ENCODE measurements at places on chromosomes 7 and 10.

DNA sequence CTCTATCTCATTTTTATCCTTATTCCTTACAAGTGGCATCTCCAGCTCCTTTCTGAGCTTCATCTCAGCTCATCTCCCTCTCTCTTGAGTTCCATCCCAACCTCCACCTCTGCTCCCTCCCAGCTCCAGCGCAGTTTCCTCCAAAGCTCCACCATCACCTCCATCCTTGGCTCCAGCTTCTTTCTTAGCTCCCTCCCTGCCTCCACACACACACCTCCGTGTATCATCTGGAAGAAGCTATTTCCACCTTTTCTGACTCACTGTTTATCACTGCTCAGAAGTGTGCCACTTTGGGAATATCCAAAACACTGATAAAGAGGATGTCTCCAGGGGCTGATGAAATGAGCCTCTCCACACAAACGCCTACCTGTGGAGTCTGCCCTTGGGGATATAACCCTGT lies 481.4 kb downstream of the PTPRN2 start:
- DNase-seq = no peak

GRCh38 chr10:70122742-70123141 lies 9.9 kb downstream of the AIFM2 start:
- DNase-seq = no peak

GRCh38 chr7:1536743-1537534 lies 6.4 kb downstream of the MAFK start:
- DNase-seq = no peak

DNA sequence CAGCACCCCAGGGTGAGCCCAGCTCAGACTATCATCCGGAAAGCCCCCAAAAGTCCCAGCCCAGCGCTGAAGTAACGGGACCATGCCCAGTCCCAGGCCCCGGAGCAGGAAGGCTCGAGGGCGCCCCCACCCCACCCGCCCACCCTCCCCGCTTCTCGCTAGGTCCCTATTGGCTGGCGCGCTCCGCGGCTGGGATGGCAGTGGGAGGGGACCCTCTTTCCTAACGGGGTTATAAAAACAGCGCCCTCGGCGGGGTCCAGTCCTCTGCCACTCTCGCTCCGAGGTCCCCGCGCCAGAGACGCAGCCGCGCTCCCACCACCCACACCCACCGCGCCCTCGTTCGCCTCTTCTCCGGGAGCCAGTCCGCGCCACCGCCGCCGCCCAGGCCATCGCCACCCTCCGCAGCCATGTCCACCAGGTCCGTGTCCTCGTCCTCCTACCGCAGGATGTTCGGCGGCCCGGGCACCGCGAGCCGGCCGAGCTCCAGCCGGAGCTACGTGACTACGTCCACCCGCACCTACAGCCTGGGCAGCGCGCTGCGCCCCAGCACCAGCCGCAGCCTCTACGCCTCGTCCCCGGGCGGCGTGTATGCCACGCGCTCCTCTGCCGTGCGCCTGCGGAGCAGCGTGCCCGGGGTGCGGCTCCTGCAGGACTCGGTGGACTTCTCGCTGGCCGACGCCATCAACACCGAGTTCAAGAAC lies 1.1 kb downstream of the VIM start:
- peak; percentile 74 for DNase-seq

DNA sequence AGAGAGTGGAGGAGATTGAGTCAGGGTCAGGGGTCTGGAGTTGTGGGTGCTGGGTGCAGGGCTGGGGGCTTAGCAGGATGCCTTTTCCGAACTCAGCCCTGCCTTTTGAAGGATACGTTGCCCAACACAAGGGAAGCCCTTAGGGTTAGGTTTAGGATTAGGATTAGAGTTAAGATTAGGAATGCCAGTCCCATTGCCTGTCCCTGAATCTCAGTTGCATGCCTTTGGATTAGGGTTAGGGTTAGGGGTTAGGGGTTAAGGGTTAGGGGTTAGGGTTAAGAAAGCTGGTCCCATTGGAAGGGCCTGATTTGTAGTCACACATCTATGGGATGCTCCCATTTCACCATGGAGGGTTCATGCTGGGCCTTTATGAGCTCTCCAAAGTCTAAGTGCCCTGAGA lies 20.8 kb upstream of the ZNF488 start:
- no peak for DNase-seq

GRCh38 chr7:24249266-24249665 lies 34.7 kb upstream of the NPY start:
- no peak for DNase-seq

GRCh38 chr10:1166101-1166827 lies 110.1 kb downstream of the WDR37 start:
- no peak for DNase-seq

DNA sequence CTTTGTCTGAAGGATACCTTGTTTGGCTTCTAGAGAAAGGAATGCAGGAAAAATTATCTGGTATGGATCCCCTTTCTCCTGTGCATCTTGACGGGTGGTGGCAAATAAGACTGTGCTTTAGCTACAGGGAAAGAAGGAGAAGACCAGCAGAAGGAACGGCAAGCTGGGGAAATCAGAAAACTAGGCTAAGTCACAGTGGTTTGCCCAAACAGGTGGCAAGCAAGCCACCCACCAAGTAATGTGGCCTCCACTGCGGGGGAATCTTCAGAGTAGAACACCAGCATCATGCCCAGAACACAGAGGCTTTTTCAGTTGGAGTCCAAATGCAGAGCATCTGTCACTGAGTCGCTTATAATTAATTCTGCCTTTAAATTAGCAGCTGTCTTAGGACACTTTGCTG lies 282.8 kb downstream of the PHF14 start:
- no peak for DNase-seq

- no peak for DNase-seq
Measured at GRCh38 chr10:118501171-118501570, 94.3 kb downstream of the PRLHR start.

DNA sequence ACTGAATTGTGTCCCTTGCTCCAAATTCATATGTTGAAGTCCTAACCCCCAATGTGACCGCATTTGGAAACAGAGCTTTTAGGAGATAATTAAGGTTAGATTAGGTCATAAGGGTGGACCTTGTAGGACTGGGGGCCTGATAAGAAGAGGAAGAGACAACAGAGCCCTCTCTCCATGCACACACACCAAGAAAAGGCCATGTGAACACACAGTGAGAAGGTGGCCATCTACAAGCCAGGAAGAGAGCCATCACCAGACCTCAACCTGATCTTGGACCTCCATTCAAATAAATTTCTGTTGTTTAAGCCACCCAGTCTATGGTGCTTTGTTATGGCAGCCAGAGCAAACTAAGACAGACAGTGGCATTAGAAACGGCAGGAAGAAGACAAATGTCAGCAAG lies 12.5 kb upstream of the PRKAR2B start:
- no peak for DNase-seq

DNA sequence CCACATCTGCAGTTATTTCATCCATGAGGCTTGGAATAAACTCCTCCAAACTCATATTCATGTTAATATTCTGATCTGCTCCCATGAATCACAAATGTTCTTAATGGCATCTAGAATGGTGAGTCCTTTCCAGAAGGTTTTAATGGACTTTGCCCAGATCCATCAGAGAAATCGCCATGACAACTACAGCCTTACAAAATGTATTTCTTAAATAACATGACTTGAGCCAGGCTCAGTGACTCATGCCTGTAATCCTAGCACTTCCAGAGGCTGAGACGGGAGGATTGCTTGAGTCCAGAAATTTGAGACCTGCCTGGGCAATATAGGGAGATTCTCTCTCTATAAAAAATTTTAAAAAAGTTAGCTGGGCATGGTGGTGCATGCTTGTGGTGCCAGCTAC lies 102.1 kb upstream of the TMEM168 start:
- DNase-seq = no peak

GRCh38 chr7:128150223-128150865 lies 90.7 kb upstream of the LEP start:
- no peak for DNase-seq

- DNase-seq = no peak
Measured at GRCh38 chr10:52951824-52952223, 179.2 kb upstream of the MBL2 start.

DNA sequence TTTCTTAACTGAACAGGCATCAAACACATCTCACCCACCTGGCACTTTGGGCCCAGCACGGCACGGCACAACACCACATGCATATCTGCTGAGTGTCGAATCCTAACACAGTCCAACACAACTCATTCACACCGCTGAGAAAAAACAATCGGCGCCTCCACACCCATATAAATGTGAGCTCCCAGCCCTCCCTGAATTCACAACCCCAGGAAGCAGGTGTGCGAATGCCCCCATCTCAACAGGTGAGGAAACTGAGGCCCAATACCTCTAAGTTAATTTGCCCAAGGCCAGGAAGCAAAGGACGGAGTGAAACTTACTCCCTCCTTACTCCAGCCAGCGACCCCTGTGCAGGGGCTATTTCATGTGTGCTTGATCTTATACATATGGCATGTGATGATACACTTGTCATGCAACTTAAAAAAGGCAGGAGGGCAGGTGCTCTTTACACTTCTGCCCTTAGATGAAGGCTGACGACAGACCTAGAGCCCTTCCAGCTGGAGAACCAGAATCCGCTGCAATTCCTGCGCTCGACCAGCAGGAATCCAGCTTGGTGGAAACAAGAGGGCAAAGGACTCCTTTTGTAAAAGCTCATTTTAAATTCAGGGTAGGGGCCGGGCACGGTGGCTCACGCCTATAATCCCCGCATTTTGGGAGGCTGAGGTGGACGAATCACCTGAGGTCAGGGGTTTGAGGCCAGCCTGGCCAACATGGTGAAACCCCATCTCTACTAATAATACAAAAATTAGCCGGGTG lies 116.0 kb downstream of the LARP4B start:
- DNase-seq = no peak

DNA sequence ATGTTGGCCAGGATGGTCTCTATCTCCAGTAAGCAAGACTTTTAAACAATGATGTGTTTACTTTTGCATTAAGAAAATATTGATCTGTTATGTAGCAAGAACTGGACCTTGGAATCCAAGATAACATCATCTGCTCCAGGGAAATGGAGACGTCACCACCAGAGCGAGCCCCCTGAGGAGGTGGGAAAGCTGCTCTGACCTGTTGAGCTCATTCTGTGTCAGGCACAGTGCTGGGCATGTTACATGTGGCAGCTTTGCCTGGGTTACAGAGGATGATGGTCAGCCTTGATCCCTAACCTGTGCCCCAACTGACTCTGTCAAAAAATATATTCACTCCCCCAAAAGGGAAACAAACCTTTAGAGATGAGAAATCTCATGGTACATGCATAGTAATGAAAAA lies 436.3 kb downstream of the SORCS1 start:
- no peak for DNase-seq

- DNase-seq = no peak
Measured at GRCh38 chr10:71447676-71448075, 51.0 kb downstream of the CDH23 start.

GRCh38 chr10:119677904-119678755 lies 26.9 kb downstream of the BAG3 start:
- DNase-seq = no peak

- DNase-seq = no peak
Measured at GRCh38 chr7:24936121-24936824, 43.7 kb downstream of the OSBPL3 start.

DNA sequence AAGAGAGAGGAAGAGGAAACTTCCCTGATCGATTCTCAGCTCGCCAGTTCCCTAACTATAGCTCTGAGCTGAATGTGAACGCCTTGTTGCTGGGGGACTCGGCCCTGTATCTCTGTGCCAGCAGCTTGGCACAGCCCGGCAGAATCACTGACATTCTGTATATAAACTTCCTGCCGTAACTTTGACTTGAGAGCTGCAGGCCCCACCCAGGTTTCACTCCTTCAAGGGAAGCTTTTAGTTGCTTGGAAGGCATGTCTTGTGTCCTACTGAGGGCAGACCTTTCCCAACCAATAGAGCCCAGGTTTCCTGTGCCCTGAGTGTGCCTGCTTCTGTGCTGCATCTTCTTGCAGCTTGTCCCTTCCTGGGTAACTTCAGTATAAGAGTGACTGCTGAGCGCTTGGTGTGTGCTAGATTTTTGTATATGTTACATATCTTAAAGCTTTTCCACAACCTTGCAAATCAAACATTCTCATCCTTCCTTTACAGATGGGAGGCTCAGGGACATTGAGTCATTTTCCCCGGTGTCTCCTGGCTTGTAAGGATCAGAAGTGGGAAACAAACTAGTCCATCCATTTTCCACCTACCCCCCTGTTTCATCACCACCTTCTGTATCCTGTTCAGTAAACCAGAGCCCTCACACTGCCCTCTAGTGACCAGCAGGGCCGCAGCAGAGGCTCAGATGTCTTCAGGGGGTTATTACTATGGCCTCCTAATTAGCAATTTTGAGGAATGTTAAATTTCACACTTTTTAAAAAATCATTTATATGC lies 225.2 kb upstream of the PRSS58 start:
- peak; percentile 33 for DNase-seq

DNA sequence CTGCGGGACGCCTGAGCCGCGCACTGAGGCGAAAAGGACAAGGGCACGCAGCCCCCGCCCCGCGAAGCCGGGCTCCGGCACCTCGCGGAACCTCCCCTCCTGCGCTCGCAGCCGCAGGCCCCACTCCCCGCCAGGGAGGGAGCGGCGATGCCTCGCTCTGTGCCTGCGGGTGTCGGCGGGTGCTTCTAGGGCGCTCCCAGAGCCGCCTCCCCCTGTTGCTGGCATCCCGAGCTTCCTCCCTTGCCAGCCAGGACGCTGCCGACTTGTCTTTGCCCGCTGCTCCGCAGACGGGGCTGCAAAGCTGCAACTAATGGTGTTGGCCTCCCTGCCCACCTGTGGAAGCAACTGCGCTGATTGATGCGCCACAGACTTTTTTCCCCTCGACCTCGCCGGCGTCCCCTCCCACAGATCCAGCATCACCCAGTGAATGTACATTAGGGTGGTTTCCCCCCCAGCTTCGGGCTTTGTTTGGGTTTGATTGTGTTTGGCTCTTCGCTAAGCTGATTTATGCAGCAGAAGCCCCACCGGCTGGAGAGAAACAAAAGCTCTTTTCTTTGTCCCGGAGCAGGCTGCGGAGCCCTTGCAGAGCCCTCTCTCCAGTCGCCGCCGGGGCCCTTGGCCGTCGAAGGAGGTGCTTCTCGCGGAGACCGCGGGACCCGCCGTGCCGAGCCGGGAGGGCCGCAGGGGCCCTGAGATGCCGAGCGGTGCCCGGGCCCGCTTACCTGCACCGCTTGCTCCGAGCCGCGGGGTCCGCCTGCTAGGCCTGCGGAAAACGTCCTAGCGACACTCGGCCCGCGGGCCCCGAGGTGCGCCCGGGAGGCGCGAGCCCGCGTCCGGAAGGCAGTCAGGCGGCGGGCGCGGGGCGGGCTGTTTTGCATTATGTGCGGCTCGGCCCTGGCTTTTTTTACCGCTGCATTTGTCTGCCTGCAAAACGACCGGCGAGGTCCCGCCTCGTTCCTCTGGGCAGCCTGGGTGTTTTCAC lies 519 bp downstream of the ITGB8 start:
- DNase-seq = no peak

All from stimulated activated CD4-positive, alpha-beta T cell treated with anti-CD3 and anti-CD28 coated beads, Interleukin-1b, Interleukin-23, amount 100 ng/mL, for 4 hours (primary cell).